ENCODE measurements at places on chromosomes 7 and 10.
A peak's percentile ranks its signal among the peaks of the same experiment; 100 is the strongest.

GRCh38 chr10:124340033-124340760 is 78.5 kb downstream of the OAT start:
- DNase-seq = peak; percentile 66

- DNase-seq = no peak
Observed at GRCh38 chr10:80015911-80016830, 62.3 kb upstream of the TMEM254 start.

DNA sequence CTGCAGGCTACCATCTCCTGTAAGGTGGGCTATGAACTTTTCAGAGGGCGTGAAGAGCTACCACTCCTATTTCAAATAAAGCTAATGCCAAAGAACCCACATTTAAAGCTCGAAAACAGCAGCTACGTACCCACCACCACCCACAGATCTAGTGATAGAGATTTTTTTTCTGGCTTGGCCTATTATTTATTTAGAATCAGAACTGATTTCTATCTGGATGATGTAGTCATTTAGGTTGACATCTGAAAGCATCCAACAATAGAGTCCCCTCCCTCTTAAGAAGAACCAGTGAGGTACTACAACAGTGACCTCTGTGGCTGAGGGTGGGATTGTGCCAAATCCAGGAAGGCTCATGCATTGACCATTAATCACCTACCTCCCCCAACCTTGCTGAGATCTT is 113.8 kb upstream of the ADO start:
- DNase-seq = no peak

DNA sequence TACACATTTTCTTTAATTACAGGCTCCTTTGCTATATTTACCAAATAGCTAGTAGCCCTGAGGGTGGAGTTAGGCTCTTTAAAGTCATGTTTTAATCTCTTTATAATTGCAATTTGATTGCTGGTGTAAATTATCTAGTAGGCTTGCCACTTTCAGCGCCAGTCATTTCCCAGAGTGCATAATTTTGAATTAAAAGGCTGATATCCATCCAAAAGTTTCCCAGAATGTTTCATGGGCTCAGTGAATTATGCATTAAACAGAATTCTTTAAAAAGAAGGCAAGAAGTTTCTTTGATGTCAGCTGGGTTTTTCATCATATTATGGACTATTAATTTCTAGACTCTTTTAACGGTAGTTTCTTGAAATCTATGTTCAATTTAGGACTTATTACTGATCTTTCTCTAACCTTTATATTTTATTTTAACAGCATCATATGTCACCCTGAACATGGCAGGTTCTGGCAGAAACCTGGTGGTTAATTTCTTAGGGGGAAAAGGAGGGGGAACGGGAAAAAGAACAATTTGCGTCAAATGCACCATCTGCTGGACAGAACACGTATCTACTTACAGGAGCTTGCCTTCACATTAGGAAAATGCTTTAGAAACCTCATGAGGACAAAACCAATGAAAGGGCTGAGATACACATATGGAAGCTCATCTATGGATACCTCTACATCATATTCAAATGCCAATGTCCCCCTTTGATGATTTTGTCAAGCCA is 171.1 kb downstream of the GRM3 start:
- peak; percentile 2 for DNase-seq

DNA sequence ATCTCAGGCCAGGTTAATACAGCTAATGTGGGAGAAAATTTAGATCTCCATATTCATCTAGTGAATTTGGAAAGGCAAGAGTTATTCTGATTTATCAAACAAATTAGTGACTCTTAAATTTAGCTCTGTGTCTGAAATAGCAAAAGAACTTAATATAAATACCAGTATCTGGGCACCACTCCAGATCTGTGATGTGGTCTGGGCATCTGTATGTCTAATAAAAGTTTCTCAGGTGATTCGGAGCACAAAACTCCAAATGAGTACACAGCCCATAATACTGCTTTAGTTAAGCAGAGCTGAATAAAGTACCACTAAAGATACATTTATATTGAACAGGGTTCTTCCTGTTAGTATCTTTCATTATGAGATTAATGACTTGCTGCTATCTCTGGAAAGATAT is 261.4 kb downstream of the BAMBI start:
- no peak for DNase-seq

DNA sequence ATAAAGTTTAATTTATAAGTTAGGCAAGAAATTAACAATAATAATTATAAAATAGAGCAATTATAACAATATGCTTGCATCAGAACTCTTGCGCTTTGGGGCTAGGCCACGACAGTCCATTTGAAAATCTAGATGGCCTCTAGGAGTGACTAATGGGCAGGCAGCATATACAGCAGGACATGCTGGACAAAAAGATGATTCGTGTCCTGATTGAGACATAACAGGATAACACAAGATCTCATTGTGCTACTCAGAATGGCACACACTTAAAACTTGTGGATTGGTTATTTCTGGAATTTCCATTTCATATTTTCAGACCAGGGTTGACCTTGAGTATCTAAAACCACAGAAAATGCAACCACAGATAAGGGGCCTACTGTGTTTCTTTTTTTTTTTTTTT is 27.5 kb downstream of the CTNNA3 start:
- DNase-seq = peak; percentile 38

- DNase-seq = no peak
Observed at GRCh38 chr10:27019827-27020226, 80.5 kb downstream of the ANKRD26 start.

DNA sequence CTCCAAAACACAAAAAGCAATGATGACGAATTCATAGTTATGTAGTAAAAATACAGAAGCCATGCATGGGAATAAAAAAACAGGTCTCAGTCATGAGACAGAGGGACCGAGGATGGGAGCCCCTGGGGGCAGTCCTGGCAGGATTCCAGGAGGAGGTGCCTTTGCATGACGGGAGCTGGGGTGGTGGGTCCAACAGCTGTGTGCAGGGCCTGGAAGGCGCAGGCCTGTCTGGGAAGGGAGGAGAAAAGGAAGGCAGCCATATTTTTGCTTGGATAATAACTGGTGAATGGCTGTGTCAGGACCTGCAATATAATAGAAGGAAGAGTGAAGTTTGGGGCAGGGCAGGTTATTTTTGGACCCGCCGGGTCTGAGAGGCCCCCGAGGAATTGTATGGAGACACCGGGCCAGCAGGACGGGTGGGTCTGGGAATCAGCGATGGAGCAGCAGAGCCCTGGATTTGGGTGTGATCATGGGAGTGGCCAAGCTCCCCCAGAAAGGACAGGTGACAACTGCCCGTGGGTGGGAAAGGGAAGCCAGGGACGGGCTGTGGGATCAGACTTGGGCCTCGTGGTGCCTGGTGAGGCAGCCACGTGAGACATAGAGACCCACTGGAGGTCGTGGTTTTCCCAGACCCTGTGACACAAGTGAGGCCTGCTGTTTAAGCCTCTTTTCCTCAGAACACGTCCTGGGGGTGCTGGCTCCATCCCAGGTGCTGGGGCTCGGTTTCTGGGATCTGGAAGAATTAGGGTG is 2.9 kb upstream of the JAKMIP3 start:
- DNase-seq = no peak

GRCh38 chr7:51138123-51139085 is 178.2 kb downstream of the COBL start:
- no peak for DNase-seq

DNA sequence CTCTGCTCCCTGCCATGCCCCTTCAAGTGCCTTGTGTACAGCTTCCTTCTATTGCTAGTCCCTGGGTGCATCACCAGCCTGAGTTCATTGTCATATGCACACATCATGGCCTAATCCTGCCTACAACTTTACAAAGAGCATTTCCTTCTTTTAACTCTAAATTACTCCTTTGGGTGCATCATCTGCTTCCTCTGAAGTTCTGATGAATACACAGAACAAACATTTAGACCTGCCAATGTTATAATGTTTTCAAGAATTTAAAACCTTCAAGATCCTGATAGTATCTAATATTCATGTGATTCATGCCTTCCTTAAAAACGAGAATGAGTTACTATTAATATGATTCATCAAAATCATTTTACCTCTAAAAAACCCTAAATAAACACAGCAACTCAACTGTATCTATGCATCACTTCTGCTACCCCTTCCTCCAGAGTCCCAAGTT is 357.1 kb downstream of the MAGI2 start:
- DNase-seq = peak; percentile 5

DNA sequence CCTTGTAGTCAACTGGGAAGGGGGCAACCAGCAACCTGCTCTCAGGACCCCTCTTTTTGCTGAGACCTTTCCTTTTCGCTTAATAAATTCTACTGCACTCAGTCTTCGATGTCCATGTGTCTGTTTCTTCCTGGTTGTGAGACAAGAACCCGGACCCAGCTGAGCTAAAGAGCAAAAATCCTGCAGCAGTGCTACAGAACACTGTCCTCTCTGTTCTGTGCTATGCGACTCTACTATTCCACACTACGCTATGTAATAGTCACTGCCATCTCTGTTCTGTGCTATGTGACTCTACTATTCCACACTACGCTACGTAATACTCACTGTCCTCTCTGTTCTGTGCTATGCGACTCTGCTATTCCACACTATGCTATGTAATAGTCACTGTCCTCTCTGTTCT is 34.3 kb downstream of the DIP2C start:
- no peak for DNase-seq

DNA sequence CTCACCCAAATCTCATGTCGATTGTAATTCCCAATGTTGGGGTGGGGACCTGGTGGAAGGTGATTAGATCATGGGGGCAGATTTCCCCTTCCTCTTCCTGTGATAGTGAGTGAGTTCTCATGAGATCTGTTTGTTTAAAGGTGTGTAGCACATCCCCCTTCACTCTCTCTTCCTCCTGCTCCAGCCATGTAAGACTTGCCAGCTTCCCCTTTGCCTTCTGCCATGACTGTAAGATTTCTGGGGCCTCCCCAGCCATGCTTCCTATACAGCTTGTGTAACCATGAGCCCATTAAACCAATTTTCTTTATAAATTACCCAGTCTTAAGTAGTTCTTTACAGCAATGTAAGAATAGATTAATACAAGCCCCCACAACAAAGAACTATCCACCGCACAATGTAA is 109.9 kb upstream of the JAZF1 start:
- DNase-seq = no peak

DNA sequence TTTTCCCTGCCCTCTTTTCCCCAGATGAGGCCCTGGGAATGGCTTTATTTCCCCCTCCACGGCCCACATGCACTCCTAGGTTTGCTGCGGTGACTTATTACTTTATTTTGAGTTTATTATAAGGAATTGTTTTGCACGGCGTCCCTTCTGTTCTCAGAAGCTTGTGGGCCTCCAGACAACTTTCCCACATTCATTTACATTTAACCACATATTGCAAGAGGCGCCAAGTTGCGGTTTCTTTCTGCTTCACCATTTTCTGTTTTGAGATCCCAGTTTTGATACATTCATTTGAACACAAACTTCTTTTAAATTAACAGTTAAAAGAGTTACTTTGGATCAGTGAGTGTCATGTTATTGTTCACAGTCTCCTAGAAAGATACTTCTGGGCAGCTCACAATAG is 532.5 kb upstream of the MGMT start:
- no peak for DNase-seq

- no peak for DNase-seq
Observed at GRCh38 chr7:36762394-36762793, 38.1 kb upstream of the AOAH start.

GRCh38 chr10:103470761-103471653 is 8.0 kb downstream of the CALHM3 start:
- no peak for DNase-seq

GRCh38 chr10:79378647-79379511 is 31.6 kb downstream of the PPIF start:
- no peak for DNase-seq

- no peak for DNase-seq
Observed at GRCh38 chr10:88080213-88080612, 216.8 kb downstream of the PTEN start.

DNA sequence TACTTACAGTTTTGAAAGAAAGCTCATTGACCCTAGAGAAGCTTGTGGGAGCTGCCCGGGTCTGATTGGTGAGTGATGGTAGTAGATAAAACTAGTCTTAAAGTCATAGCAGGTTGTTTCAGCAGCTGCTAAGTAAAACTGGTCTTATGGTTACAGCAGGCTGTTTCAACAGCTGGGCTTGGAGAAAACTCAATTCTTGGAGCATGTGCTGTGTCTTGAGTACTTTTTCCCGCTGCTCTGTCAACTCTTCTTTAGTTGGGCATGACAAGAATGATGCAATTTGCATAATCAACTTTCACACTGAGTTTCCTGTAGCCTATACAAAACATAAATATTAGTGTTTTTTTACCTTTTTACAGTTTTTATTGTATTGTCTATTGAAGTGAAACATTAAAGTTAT is 707.9 kb downstream of the AUTS2 start:
- no peak for DNase-seq

DNA sequence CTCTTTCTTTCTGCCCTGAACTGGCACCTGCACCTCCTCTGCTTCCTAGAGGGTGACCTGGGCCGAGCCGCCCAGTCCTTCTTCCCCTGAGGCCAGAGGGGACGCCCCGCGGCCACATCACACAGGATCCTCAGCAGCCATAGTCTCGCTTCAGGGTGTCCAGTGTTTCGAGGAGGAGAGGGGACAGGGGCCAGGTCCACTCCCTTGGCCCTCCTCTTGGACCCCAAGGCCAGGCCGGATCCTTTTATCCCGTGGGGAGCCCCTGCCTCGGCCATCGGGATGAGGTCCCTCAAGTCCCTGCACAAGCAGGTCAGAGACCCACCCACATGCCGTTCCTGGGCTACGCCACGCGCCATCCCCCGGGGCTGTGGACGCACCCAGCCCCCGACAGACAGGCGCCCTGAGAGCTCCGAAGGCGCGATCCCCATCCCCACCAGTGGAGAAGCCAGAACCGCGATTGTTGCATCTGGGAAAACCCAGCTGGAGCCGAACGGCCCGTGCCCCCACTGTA is 3.6 kb downstream of the BHLHA15 start:
- no peak for DNase-seq

GRCh38 chr7:47763063-47763974 is 181.4 kb upstream of the TNS3 start:
- DNase-seq = peak; percentile 61

DNA sequence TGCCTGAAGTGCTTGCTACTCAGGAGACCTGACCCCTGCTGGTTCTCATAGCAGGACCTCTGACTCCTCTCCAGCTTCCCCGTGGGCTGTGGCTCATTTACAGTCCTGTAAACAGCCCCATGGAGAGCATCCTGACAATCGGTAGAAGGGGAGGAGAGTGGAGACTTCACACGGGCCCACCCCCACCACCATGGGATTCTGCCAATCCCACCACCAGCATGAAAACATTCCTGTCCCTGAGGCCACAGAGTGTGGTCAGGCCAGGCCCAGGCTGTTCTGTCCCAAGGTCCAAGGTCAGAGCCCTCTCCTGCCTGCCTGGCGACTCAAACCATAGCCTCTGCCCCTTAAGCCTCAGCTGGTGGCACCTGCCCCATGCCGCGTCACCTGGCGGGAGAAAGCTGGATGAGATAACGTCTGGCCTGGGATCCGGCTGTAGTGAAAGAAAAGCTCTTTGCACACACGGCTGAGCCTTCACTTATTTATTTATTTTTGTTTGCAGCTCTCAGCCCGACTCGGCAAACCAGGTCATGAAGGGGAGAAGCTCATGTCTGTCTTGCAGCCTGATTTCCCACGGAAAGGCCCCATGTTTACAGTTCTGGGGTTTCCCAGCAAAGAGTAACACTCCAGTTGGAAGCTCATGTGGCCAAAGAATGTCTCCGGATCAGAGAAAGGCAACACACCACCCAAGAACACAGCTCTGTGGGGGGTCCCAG is 293.6 kb upstream of the ZMIZ1 start:
- no peak for DNase-seq
